ENCODE measurements at places on chromosomes 3 and 15. TPM values are rescaled to one million over a fixed set of nuclear protein-coding genes. Genes with fewer than 3 reads are reported as not detected.

Gene GOLGA6B
- not detected for polyA plus RNA-seq

Gene SAMD7
- polyA plus RNA-seq: not detected

Gene ONECUT1
- polyA plus RNA-seq: not detected

Gene FANCI
- polyA plus RNA-seq: 15.1 TPM

Gene ZBTB47
- 37.8 TPM for polyA plus RNA-seq

Gene SEMA5B
- polyA plus RNA-seq: 23.8 TPM

Gene ACP3
- polyA plus RNA-seq: 0.81 TPM

Gene MAP1A
- 45.2 TPM for polyA plus RNA-seq

Gene MME
- polyA plus RNA-seq: 5.3 TPM

Gene ZNF80
- 0.09 TPM for polyA plus RNA-seq

Gene ALS2CL
- polyA plus RNA-seq: 6.3 TPM

Gene MASP1
- 5.4 TPM for polyA plus RNA-seq

Gene ALPK3
- 106 TPM for polyA plus RNA-seq

Gene PLSCR5
- polyA plus RNA-seq: not detected

Gene SGO1
- polyA plus RNA-seq: 4.1 TPM

Gene PCSK6
- 9.8 TPM for polyA plus RNA-seq

Gene UROC1
- 0.14 TPM for polyA plus RNA-seq

Gene SERPINI1
- polyA plus RNA-seq: 7.6 TPM

Gene LMAN1L
- polyA plus RNA-seq: not detected

Gene TUSC7
- polyA plus RNA-seq: not detected

Gene SLC12A1
- 0.03 TPM for polyA plus RNA-seq

Gene CMTM8
- 2.9 TPM for polyA plus RNA-seq

Gene MITF
- 9.0 TPM for polyA plus RNA-seq

Gene SH2D7
- 0.12 TPM for polyA plus RNA-seq

Gene CHRM5
- polyA plus RNA-seq: 0.08 TPM

Gene FOXL2
- not detected for polyA plus RNA-seq

Gene COL6A5
- polyA plus RNA-seq: not detected

Gene CLDN18
- polyA plus RNA-seq: 0.44 TPM

Gene EIF4A2
- 506 TPM for polyA plus RNA-seq

Gene LINGO1
- polyA plus RNA-seq: 11.1 TPM

Gene HDC
- 0.71 TPM for polyA plus RNA-seq

Gene ANKRD63
- polyA plus RNA-seq: 0.40 TPM

All from hindlimb muscle (tissue), 1 donor.